GDM1 (cell line): ENCODE measurements at places on chromosomes 16 and 17.

GRCh38 chr16:84553873-84554399 lies 49.5 kb upstream of the MEAK7 start:
- DNase-seq, result no peak

- DNase-seq, result no peak
These were observed 18.9 kb downstream of the TMEM132E start for GRCh38 chr17:34598161-34598776.

- no peak for DNase-seq
These were observed 46.4 kb downstream of the LDHD start for GRCh38 chr16:75070012-75070841.

DNA sequence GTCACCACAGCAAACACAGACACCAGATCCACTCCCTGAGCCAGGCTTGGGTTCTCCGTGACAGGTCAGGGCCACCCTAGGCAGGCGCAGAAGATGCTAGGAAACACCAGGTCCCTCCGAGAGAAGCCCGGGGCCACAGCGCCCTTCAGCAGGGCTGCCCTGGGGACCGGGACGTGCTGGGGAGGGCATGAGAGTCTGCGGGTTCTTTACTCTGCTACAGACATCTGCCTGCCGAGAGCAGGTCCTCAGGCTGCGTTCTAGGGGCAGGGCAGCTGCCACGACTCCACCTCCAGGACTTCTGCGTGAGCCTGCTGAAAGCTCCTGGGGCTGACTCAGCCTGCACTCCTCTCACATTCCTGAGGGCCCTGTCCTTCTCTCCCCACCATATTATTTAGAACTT lies 11.4 kb downstream of the MYLK3 start:
- no peak for DNase-seq

DNA sequence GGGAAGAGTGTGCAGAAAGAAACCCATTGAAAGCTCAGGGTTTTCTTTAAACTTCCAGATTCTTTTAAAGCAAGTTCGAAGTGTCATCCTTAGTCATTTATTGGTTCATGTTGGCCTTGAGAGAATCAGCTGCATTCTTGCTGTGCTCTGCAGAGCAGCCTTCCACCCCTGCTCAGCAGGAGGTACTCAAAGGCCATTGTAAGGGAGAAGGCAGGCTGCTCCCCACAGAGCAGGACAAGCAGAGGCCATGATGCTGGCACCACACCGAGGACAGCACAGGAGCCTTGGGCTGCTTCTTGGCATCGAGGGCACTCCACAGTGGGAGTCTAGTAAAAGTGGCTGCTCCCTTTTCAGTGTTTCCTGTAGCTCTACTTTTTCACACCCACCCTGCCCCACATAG lies 29.6 kb downstream of the NMT1 start:
- DNase-seq, result no peak

DNA sequence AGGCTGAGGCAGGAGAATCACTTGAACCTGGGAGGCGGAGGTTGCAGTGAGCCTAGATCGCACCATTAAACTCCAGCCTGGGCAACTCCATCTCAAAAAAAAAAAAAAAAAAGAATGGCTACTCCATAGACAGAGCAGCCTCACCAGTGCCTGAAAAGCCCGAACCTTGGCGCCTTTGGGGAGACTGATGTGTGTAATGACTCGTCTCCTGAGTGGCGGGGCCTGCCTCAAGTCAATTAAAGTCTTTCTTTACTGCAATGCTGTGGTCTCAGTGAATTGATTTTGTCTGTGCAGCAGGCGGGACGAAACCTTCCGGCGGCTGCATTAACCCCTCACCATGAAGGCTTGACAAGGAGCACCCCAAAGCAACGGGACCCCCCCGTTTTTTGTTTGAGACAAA lies 3.5 kb upstream of the UQCC4 start:
- no peak for DNase-seq

GRCh38 chr17:76584427-76585032 lies 1.1 kb downstream of the ST6GALNAC2 start:
- no peak for DNase-seq

DNA sequence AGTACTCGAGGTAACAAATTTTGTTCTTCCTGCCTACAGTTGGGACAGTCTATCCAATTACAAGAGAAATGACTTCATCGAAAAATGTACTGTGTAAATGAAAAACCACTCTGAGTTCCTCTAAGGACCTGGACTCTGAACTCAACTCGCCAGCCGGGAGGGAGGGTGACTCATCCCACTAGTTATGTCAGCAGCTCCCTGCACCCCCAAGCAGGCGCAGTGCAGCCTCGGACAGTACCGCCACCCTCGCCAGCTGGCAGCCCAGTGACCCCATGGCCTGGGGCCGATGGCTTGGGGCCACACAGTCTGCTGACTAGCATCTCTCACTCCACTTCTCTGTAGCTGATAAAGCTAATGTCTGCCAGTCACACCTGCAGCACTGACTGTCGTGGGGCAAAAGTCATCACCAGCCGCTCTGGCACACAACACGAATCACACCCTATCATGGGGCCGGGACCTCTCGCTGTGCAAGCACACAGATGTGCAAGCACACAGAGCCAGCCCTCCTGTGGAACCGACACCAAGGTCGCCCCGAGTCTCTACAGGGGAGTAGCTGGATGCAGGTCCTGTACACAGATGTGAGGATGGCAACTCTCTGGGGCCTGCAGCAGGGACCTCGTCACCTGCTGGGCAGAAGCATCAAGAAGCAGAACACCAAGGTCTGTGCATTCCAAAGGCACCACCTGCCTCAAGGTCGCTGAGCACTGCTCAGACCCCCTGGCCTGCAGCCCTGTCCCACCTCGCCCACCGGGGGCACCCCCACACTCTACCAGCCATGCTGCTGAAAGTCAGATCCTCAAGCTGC lies 5.7 kb downstream of the CSNK1D start:
- DNase-seq, result no peak

DNA sequence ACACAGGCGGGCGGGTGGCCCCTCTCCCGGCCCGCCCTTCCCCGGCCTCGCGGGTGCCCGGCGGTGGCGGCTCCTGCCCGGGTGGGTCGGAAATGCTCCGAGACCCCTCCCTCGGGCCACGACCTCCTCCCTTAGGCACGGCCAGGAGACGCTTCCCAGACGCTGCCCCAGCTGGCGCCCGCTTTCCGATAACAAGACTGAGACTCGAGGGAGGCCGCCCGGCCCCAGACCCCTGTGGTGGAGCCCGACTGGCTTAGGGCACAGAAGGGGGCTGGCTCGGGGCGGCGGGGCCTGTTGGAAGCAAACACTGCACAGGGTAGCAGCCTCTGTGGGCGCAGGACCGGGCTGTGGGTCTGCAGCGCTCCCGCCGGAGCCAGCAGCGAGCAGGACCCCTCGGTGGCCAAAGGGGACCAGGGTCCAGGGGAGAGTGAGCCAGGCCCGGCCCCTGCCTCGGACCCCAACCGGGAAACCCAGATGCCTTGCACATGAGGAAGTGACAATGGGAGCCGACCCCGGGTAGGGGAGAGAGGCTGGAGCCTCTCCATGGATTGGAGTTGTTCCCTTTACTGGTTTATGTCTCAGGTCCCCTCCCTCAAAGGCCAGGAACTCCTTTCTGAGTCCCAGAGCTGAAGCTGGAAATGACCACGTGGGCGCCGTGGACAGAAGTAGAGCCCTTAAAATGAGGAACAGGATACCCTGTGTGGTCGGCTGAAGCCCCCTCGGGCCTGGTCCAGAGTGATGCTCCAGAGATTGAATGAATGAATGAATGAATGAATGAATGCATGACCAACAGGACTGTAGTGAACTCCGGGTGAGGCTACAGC lies 19.8 kb upstream of the ADCY7 start:
- no peak for DNase-seq

- DNase-seq, result no peak
These were observed 6.5 kb downstream of the FNDC8 start for GRCh38 chr17:35127751-35128514.

- no peak for DNase-seq
These were observed 374.6 kb upstream of the HSBP1 start for GRCh38 chr16:83433201-83433600.

- no peak for DNase-seq
These were observed 84.9 kb upstream of the CDC42EP4 start for GRCh38 chr17:73396431-73397277.
